ENCODE measurements at places on chromosomes 1 and 21.

GRCh38 chr1:66478116-66478515, 55.8 kb upstream of the SGIP1 start:
- no peak for DNase-seq

GRCh38 chr1:92066321-92066720, 8.9 kb downstream of the SETSIP start:
- DNase-seq, result no peak

DNA sequence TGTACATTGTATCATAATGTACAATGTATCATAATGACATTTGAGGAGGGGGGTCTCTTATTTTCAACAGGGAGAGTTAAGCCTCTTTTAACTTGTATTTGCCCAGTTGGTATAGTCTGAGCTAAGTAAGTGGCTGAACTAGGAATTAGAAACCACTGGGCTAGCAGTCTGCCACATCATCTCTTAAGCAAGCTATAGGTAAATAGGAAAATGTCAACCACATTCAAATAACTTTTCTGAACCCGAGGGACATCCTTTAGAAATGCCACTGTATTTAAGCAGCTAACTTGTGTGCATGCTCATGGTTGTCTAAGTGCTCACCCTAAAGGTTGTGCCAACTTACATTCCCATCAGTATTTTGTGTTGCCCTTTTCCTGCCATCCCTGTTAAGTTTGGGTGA, 35.5 kb upstream of the ASB17 start:
- DNase-seq, result no peak

- peak; percentile 53 for DNase-seq
These were observed 68.8 kb upstream of the WDR26 start for GRCh38 chr1:224503161-224504118.

GRCh38 chr1:238063454-238063853, 172.7 kb upstream of the ZP4 start:
- no peak for DNase-seq

DNA sequence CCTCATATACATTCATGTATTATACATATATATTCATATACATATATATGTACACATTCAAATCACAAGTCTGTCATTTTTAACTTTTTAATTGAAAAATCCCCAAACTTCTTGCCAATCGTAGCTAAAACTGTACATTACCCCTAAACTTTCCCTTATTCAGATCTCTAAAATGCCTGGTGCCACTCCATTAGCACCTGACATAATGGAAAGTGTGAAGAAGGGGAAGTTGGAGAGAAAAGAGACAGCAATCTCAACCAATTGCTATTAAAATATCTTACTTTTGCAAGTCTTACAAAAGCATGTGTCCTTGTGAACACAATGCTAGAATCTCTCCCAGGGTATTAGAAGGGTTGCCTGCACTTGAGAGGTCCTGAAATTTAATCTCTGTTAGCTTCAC, 22.7 kb upstream of the PRKACB start:
- DNase-seq, result no peak

GRCh38 chr1:41149570-41149969, 92.5 kb downstream of the SCMH1 start:
- DNase-seq, result no peak

GRCh38 chr1:61089338-61089737, 7.0 kb downstream of the NFIA start:
- DNase-seq, result no peak

DNA sequence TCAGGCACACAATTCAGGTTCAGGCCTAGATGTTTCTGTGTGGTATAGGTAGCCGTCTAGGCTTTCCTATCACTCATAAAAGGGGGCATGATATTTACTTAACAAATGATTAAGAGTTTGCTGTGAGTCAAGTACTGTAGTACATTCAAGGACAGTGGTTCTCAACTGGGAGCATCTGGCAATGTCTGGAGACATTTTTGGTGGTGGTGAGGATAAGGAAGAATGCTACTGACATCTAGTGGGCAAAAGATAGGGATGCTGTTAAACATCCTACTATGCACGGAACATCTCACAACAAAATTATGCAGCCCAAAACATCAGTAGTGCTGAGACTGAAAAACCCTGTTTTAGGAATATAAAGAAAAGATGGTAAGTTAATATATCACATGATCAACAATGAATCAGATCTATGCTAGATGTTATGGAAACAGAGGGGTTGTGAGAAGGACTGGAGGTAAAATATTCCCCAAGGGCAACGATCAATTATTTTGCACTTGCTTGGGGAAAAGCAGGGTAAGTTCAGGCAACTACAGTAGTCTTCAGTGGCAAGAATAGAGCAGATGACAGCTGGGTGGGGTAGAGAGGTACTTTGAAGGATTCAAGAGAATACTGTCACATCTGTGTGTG, 4.9 kb downstream of the DNTTIP2 start:
- no peak for DNase-seq

DNA sequence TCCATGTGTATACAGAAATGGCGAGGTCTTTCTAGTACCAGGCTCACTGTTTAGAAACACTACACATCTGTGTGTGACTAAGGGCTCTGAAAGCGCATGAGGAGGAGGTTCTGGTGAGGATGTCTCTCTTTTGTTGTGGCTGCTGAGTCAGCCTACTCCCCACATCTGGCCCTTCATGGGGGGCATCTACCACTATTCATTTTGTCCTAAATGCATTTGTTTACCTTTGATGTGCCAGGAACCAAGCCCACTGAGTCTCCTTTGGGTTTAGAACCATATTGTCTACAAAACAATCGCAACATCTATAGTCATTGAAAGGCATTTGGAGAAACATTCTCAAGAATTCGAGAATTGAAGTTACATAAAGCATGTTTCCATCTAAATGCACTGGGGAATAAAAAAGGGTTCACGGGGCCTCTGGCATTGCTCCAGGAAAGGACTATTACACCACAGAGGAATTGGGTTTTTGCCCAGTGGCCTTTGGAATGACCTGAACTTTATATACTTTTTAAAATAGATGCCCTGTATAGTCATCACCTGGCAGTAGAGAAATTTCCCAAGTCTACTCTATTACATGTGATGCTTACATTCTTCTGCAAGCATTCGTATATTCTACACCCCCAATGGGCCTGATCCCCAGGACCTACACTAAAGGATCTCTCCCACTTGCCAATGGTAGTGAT, 35.1 kb upstream of the ADORA3 start:
- peak; percentile 26 for DNase-seq

- no peak for DNase-seq
These were observed 296.1 kb downstream of the HHIPL2 start for GRCh38 chr1:222251847-222252246.

DNA sequence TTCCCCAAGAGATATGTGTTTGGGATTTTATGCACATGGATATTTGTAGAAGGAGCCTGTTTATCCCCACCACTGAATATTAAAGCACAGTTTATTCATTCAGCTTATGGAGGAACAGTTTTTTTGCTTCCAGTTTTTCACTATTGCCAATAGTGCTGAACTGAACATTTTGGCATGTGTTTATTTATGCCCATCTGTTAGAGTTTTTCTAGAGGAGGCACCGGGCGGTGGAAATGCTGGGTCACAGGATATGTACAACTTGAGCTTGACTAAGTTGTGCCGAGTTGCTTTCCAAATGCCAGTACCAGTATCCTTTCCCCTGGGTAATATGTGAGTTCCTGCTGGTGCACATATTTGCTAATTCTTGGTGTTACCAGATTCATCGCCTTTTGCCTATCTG, 111.3 kb downstream of the GREM2 start:
- no peak for DNase-seq

DNA sequence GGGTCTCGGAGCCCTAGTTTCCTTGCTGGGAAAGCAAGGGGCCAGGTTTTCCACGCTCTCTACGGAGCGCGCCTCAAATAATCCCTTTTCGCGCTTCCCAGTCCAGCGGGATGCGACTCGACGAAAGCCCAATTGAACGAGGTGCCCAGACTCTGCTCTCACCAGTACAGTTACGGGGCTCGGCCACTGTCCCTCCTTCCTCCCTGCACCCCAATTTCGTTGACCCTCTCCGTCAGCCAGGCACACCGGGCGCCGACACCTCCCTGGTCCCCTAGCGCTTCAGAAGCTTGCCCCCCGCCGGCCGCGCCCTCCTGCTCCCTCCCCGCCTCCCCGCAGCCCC, 389 bp downstream of the SEMA6C start:
- DNase-seq, result no peak

DNA sequence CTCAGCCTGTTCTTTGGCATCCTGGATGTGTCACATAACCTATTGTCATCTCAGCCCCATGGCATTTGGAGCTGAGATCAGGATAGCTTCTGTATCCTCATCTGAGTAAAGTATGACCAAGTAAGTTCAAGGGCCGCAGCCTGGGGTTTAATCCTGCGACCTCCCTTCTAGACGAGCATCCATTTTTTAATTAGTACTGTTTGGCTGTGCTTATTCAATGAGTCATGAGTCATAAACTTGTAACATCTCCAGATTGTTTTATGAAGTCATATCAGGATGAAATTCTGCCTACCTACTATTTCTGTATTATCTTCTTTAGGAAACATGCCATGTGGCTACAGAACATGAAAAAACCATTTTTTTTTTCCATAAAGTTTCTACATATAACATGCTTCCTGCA, 119.1 kb downstream of the ERG start:
- DNase-seq, result no peak

GRCh38 chr21:24023936-24024335, 1583.3 kb downstream of the MRPL39 start:
- no peak for DNase-seq

GRCh38 chr1:157176591-157177121, 38.5 kb upstream of the ETV3 start:
- DNase-seq, result no peak

DNA sequence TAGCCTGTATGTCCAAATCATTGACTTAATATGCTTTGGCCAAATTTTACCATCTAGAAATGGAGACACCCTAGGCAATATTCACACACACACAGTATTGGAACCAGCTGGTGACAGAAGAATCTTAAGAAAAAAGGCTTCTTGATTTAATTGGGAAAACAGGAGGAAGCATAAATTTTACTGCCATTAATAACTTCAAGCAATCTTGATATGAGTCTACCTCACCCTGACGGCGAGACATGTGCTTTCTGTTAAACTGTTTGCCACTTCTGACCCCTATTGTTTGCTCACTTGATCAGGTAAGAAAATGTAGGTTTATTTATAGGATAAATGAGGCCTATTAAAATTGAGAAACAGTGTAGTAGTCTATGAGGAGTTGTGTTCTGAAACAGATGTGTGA, 73.2 kb downstream of the KIFAP3 start:
- no peak for DNase-seq

GRCh38 chr1:42322577-42322976, 12.5 kb downstream of the FOXJ3 start:
- no peak for DNase-seq

GRCh38 chr21:44390886-44391285, 37.5 kb downstream of the TRPM2 start:
- no peak for DNase-seq

DNA sequence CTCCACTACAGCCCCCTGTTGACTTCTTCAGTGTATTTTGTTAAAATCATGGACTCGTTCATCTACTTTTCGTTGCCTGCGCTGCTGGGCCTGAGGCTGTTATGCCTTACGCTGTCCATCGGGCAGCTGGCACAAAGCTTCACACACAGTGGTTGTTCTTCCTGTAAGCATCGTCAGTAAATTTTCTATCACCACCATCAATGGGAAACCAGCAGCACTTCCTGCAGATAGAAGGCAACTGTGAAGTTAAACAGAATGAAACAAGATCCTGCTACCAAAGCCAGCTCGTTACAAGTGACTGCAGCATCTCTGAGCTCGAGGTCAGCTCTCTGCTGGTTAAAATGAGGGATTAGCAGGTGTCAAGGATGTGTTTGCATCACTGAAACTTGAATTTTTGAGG, 21.9 kb upstream of the PADI6 start:
- no peak for DNase-seq

GRCh38 chr1:241787691-241788090, 60.3 kb upstream of the EXO1 start:
- DNase-seq, result no peak
